ENCODE measurements at places on chromosomes 12 and 14.

DNA sequence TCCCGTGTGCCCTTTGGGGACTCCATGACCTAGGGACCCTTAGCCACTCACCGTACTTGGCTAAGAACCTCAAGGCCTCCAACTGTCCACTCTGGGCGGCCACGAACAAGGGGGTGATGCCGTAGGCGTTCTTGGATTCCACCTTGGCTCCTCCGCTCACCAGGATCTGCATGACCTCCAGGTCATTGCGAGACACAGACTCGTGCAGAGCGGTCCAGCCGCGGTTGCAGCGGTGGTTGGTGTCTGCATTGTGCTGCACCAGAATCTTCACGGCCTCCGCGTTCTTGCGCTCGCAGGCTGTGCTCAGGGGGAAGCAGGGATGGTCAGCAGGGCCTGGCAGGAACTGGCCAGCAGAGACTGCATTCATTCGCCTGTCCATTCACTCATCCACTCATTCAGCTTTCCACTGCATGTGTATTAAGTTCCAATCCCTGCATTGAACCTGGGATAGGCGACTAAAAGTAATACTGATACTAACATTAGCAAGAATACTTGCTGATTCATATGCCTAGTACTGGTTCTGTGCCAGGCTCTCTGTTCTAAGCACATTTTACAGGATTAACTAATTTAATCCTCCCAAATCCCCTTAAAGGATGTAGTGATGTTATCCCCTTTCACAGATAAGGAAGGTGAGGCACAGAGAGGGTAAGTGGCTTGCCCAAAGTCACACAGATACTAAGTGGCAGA is 23.9 kb downstream of the FAM181A start:
- H3K36me3 ChIP-seq, result no peaks in the 10 kb centered on the region
- DNase-seq, result no peak
- H3K4me3 ChIP-seq, result no peak overlapping the region
- H3K4me1 ChIP-seq, result peaks cover 11% of the 10 kb centered on the region
- H3K27ac ChIP-seq, result no peak overlapping the region
- no peaks in the 10 kb centered on the region for H3K27me3 ChIP-seq

DNA sequence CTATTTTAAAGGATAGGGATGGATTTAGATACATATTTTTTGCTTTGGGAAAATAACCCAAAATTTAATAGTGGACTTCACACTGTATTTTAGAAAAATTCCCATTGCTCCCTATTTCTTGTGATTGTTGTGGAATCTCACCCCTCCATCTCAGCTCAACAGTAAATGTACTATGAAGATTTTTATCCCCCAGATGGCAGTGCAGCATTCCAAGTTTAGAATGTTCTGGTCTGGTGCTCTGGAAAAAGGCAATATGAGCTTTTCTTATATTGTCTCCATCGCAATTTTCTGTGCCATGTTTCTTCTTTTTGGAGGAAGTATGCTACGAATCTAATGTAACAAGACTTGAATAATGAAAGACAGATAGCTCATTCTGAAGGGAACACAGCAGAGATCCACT is 471.7 kb upstream of the SYT1 start:
- no peak overlapping the region for H3K4me3 ChIP-seq
- no peaks in the 10 kb centered on the region for H3K36me3 ChIP-seq
- no peak overlapping the region for H3K27ac ChIP-seq
- no peak for DNase-seq
- H3K4me1 ChIP-seq, result no peaks in the 10 kb centered on the region

DNA sequence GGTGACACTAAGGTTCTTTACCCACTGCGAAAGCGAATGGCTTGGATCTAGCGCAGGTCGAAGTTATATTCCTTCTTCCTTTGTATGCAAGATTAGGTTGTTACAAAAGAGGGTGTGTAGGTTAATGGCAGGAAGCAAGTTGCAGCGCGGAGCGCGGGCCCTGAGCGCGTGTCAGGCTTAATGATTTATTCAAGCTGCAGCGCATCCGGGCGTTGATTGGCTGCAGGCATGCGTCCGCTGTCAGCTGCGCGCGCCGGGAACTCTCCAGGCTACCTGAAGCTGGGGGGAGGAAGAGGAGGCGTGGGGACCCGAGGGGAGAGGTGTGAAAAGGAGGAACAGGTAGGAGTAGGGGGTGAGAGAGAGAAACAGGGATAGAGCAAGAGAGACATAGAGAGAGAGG is 7.4 kb downstream of the ASCL1 start:
- no peaks in the 10 kb centered on the region for H3K36me3 ChIP-seq
- peak overlapping the region; percentile 4 for H3K4me3 ChIP-seq
- DNase-seq, result peak; percentile 82
- peaks cover 2% of the 10 kb centered on the region for H3K4me1 ChIP-seq

GRCh38 chr12:46493150-46493833 is 120.7 kb upstream of the SLC38A2 start:
- no peaks in the 10 kb centered on the region for H3K27me3 ChIP-seq
- no peak for DNase-seq
- no peaks in the 10 kb centered on the region for H3K36me3 ChIP-seq
- H3K4me1 ChIP-seq, result peaks cover 39% of the 10 kb centered on the region
- no peak overlapping the region for H3K4me3 ChIP-seq

GRCh38 chr14:101719708-101720107 is 41.8 kb upstream of the PPP2R5C start:
- DNase-seq, result no peak
- H3K4me1 ChIP-seq, result peaks cover 9% of the 10 kb centered on the region
- H3K4me3 ChIP-seq, result no peak overlapping the region
- peak overlapping the region; percentile 31 for H3K27ac ChIP-seq
- no peaks in the 10 kb centered on the region for H3K36me3 ChIP-seq

- peaks cover 80% of the 10 kb centered on the region for H3K36me3 ChIP-seq
- no peak for DNase-seq
- no peak overlapping the region for H3K4me3 ChIP-seq
- H3K4me1 ChIP-seq, result peaks cover 6% of the 10 kb centered on the region
Measured at GRCh38 chr14:77738559-77739250, 22.3 kb downstream of the SNW1 start.

GRCh38 chr14:36333119-36333518 is 12.7 kb upstream of the MBIP start:
- H3K36me3 ChIP-seq, result no peaks in the 10 kb centered on the region
- no peaks in the 10 kb centered on the region for H3K27me3 ChIP-seq
- H3K4me3 ChIP-seq, result no peak overlapping the region
- no peaks in the 10 kb centered on the region for H3K4me1 ChIP-seq

DNA sequence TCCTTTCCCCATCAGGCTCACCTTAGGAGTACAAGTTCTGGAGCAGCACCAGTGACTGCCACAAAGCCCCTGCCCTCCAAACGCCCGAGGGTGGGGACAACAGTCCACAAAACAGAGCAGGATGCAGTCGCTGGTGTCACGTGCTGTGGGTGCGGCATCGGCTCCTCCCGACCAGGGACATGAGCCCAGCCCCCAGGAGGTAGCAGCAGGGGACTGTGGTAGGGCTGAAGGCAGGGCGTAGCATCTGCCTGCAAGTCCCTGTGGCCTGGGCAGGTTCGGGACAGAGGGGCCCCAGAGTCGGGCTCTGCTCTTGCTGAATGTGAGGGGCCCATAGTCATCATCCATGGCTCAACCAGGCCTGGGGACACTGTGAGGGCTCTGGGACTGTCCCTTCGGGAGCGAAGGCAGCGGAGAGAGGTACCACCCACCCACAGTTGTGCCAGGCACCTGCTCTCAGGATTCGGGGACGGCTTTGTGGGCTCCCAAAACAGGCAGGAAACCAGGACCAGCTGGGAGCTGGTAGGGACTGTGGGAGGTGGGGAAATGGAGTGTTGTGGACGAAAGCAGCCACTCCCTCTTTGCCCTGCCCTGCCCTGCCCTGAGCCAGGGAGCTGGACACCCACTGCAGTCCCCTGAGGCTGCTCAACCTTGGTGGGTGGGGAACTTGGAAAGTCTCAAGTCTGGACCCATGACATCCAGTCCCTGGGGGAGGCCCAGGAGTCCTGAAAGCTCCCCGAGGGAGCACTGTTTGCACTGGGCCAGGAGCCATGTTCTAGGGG is 30.7 kb downstream of the FBRSL1 start:
- H3K4me3 ChIP-seq, result no peak overlapping the region
- no peaks in the 10 kb centered on the region for H3K36me3 ChIP-seq
- no peak overlapping the region for H3K27ac ChIP-seq
- no peaks in the 10 kb centered on the region for H3K27me3 ChIP-seq

DNA sequence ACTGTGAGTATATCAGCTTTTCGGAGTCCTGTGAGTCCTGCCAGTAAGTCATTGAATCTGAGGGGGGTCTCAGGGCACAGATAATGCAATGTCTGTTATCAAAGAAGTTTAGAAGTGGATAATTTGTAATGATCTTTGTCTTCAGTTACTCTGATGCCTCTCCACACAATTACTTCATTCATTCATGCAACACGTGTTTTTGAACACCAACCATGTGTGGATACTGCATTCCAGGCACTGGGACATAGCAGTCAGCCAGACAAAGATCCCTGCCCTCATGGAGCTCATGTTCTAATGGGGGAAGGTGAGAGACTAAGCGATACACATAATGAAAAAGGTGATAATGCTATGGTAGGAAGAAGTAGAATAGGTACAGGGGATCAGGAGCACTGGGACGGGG is 60.8 kb upstream of the SCN8A start:
- H3K4me3 ChIP-seq, result no peak overlapping the region

- no peaks in the 10 kb centered on the region for H3K27me3 ChIP-seq
- no peak overlapping the region for H3K27ac ChIP-seq
- no peak for DNase-seq
- no peak overlapping the region for H3K4me3 ChIP-seq
- peaks cover 43% of the 10 kb centered on the region for H3K4me1 ChIP-seq
Measured at GRCh38 chr14:68634874-68635595, 157.8 kb downstream of the ZFP36L1 start.
